Activated CD4-positive, alpha-beta T cell treated with anti-CD3 and anti-CD28 coated beads, Interleukin-2, Interleukin-4, amounts not matched to agents 100 ng/mL and 50 ng/mL, durations not matched to agents 16 hours and 8 hours (primary cell): ENCODE measurements at places on chromosomes 2 and 18.

DNA sequence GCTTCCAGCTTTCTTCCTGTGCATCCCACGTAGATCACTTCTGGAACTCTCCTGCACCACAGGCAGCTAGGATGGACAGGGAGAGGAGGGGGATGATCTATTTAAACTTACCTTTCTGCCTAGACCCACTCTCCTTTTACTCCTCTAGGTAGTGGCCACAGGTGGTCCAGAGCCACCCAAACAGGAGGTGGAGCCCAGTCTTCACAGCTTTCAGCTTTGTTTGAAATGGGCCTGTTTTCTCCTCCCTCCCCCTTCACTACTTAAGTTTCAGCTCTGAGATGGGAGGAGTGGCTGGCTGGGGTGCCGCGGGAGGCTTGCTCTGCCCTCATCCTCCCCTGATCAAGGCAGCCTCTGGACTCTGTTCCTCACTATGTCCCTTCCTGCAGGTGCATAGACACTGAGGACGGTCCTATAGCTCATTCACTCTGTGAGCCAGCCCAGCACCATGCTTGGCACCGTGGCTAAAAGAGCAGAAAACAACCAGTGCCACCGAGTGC, 12.6 kb upstream of the CELF4 start:
- no peak for DNase-seq

- no peak for DNase-seq
These were observed 9.0 kb downstream of the EIF5B start for GRCh38 chr2:99346218-99346617.

DNA sequence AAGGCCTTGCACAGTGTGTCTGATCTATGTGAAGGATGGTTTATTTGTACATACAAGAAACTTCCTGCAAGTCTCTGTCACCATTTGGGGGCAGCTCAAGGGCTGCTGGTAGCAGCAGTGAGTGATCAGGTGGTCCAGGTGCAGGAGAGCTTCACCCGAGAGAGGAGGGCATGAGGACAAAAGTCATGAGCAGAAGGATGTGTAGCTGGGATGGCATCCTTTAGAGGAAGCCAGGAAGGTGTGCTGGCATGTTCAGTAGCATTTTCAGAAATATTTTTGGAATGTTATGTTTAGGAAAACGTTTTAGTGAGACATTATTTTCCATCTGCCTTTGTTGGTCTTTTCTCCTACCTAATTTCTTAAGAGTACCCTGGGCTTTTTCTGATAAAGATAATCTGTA, 31.9 kb downstream of the VWA3B start:
- no peak for DNase-seq

GRCh38 chr2:60643747-60644146, 90.3 kb upstream of the BCL11A start:
- no peak for DNase-seq

DNA sequence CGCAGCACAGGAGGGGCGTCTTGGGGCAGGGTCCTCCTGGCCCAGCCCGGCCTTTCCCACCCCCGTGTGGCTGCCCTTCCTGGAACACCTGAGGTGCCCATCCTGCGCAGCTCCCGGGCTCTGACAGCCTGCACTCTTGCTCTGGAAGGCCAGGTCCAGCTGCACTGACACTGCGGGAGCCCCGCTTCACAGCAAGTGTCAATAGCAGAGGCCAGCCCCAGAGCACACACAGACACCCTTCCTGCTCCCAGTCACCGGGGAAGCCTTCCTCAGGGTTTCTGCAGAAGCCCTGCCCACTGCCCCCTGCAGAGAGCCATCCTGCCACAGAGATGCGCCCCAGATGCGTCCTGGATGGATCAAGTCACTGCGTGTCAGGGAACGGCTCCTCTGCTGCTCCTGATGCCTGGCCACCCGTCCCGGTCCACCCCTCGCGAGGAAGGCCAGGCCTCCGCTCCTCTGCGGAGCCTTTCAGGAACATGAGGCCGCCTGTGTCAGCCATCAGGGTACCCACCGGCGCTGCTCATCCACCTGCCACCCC, 519.2 kb upstream of the MYT1L start:
- DNase-seq = no peak

DNA sequence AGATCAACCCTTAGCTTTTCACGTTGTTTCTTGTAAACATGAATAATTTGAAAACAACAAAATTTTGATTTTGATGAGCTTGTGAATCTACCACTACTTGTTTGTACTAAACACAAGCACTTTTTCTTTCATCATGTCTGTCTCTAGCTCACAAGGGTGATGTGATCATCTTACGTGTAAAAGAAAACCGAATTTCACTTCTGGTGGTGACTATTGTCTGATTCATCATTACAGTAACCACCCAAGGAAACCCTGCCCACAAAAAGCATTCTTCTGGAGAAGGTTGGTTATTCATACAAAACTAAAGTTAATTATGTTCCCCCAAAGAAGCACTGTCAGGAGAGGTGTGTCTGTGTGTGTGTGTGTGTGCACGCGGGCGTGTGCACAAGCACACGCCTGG, 285.4 kb downstream of the ZNF516 start:
- peak; percentile 4 for DNase-seq

DNA sequence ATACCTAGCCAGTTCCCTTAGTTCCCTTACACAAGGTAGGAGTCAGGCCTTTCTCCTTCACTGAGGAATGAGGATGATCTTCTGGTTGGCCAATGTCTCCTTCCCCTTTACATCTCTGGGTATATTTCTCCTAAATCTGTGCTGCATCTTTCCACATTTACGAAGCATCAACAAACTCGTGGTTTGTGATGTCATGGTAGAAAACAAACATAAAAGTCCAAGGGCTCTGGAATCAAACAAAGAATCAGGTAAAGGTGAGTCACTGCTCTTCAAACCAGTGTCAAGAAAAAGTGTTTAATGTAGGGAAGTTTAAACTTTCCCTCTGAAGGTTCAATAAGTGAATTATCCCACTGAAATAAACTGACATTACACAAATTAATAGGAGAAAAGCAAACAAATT, 122.9 kb downstream of the METTL8 start:
- DNase-seq = no peak

- DNase-seq = peak; percentile 90
These were observed 273.0 kb upstream of the ID2 start for GRCh38 chr2:8408560-8409460.

- DNase-seq = no peak
These were observed 95.0 kb downstream of the DGKD start for GRCh38 chr2:233449081-233449901.

DNA sequence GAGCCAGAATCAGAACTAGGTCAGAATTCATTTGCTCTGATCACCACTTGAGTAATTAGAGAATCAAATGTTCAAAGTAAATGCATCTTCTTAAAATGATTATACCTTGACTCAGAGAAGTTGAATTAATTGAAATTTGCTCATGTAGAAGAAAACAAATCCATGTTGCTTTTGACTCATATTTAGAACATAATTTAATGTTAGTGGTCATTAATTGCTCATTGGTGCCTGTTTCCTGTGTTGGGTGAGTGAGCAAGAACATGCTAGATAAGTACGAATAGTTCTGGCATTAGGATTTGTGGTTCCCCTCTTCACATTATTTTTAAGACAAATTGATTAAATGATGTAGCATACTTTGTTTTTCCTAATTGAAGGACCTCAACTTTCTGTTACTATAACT, 19.0 kb downstream of the ACVR2A start:
- no peak for DNase-seq

- no peak for DNase-seq
These were observed 38.4 kb downstream of the RAD51AP2 start for GRCh38 chr2:17479875-17480274.

GRCh38 chr2:235621736-235622135, 127.9 kb downstream of the AGAP1 start:
- no peak for DNase-seq

DNA sequence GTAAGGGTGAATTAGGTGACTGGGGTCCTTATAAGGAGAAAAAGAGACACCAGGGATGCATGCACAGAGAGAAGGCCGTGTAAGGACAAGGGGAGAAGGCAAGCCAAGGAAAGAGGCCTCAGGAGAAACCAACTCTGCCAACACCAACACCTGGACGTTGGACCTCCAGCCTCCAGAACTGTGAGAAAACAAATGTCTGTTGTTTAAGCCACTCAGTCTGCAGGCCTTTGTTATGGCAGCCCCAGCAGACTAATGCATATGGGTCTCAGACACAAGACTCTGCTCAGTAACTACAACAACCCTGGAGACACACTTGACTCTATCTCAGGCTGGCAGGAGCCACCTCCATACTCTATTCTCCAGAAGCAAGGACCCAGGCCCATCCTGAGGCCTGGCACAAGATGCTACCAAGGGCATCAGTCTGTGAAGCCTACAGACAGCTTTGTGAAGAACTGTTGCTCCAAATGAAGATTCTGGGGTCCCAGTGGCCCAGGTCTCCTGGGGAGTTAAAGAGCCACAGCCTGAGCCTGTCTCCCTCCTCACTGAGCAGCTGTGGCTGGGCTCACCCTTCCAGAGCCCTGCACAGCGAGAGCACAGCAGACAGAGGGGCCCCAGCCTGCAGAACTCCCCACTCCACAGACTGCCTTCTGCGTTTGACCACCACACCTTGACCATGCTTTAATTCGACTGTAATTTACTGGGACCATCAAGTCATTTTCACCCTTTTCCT, 43.0 kb upstream of the SLC35G4 start:
- no peak for DNase-seq

GRCh38 chr18:74436158-74436769, 20.8 kb downstream of the DIPK1C start:
- DNase-seq = no peak

GRCh38 chr2:106886916-106887758, 1.2 kb upstream of the ST6GAL2 start:
- no peak for DNase-seq

- no peak for DNase-seq
These were observed 164.6 kb downstream of the GULP1 start for GRCh38 chr2:188456114-188456909.
